Motor neuron (in vitro differentiated cells): ENCODE measurements at places on chromosomes 12 and 14.

DNA sequence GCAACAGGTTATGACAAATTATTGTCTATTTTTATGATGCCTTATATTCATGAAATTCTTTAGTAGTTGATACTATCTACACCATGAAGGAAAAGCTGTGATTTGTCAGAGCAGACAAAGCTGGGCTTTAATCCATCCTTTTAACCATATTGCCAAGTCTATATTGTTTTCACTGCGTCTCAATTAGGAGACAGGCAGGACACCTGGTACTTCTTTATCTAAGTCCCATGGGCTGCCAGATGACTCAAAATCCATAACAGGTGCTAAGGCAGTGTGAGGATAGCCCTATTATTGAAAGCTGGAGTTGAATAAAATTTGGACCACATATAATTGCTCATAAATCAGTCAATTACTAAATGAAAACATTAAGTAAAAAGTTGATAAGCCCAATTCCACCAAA is 22.6 kb downstream of the INSM2 start:
- no peak for ATAC-seq

DNA sequence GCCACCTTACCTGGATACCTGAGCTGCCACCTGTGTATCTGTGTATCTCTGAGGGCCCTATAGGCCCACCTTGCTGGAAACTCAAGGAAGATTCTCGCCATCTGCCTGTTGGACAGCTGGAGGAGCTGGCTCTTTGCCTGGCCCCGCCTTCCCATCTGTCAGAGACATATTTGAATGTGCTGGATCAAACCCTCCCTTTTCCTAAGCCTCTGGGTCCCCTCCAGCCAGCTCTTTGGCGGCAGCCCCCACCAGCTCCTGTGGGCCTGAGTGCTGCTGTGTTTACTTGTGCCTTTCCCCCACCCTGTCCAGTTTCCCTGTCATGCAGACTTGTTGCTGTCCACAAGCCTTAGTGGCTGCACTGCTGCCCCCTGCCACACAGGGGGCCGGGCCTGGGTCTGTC is 55.9 kb upstream of the SRSF5 start:
- peak; percentile 56 for ATAC-seq

- no peak for ATAC-seq
Observed at GRCh38 chr12:26770239-26771070, 62.5 kb downstream of the ITPR2 start.

- ATAC-seq, result no peak
Observed at GRCh38 chr12:10033783-10034545, 3.5 kb downstream of the CLEC9A start.

DNA sequence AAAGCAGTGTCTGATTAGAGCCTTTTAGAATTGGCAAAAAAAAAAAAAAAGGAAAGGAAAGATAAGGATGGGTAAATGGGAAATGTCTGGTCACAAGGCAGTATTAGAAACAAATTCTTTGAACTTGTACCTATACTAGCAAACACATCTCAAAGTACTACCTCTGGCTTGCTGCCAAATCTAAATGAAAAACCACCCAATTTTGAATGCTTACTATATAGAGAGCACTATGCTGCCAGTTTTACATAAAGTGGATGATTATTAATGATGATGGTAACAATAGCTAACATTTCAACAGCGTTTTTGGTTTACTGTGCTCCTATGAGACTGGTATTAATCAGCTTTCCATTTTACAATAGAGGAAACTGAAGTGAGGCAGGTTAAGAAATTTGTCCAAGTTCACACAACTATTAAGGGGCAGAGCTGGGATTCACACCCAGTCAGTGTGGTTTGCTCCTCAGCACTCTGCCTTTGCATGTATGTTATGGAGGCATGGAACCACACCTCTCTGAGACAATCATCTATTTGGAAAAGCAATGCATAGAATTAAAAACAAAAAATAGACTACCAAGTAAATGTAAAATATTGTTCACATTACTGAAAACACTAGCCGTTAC is 34.2 kb downstream of the ATP2B1 start:
- no peak for ATAC-seq

- no peak for ATAC-seq
Observed at GRCh38 chr12:5430641-5431603, 986 bp upstream of the NTF3 start.

GRCh38 chr14:103110681-103111231 is 12.5 kb upstream of the TNFAIP2 start:
- no peak for ATAC-seq

GRCh38 chr14:81834308-81834707 is 300.7 kb upstream of the SEL1L start:
- ATAC-seq, result no peak

GRCh38 chr12:24697769-24698168 is 251.1 kb downstream of the BCAT1 start:
- ATAC-seq, result no peak
